NCI-H2029 treated with DMSO at 0.1 percent for 48 hours (cell line): ENCODE measurements at places on chromosomes 7 and 10.
A peak's percentile ranks its signal among the peaks of the same experiment; 100 is the strongest.

- no peak for DNase-seq
These were observed 660 bp downstream of the GALNT17 start for GRCh38 chr7:71132377-71133231.

- DNase-seq: peak; percentile 10
These were observed at the start of gene CSTF2T for GRCh38 chr10:51699475-51700227. Gene CSTF2T, minus strand, starts transcription at chr10:51699595. Its CDS starts 46 bp downstream, at chr10:51699549.

GRCh38 chr7:128741491-128741890 is 2.3 kb downstream of the CALU start:
- no peak for DNase-seq

DNA sequence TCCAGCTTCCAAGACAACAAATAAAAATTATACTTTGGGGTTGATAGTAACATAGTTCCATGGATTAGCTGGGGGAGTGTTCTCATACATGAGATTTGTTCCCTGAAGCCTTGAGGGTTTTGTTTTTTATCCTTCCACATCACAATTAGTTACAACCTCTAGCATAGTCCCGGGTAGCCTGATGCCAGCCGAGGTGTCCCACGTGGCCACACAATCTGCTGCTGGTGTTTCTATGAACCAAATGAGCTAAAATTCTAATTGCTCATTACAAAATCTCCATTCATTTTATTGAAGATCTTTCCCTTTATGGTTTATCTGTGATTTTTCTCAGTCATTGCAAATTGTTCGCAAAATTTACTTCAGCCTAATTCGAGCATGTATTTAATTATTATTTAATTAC is 84.7 kb downstream of the CACNA2D1 start:
- no peak for DNase-seq

GRCh38 chr10:63901881-63902280 is 380.7 kb downstream of the REEP3 start:
- DNase-seq: no peak

DNA sequence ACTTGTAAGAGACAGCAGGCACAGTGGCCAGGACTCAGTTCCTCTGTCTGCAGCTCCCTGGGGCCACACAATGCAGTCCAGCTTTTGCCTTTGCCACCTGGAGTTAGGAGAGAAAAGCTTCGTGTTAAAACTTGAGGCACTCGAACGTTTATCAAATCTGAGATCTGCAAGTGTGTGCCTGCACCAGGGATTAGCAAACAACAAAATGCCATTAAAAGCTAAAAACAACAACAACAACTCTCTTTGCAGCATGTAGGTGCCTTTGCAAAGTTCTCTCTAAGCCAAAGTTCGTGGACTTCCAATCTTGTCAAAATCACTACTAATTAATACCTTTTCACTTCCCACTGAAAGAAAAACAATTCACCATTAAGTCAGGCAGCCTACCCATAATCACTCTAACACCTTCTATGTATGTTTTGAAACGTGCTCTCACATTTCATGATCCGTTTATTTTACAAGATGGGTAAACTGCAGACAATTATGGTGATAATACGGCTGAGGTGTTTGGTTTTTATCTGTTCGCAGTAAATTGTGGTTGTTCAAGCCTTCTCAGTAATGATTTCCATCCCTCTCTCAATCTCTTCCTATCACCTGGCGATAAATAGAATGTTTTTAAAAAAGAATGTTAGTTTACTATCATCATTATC is 36.2 kb upstream of the SDK1 start:
- no peak for DNase-seq

GRCh38 chr7:151416941-151417315 is 7.1 kb upstream of the WDR86 start:
- no peak for DNase-seq

DNA sequence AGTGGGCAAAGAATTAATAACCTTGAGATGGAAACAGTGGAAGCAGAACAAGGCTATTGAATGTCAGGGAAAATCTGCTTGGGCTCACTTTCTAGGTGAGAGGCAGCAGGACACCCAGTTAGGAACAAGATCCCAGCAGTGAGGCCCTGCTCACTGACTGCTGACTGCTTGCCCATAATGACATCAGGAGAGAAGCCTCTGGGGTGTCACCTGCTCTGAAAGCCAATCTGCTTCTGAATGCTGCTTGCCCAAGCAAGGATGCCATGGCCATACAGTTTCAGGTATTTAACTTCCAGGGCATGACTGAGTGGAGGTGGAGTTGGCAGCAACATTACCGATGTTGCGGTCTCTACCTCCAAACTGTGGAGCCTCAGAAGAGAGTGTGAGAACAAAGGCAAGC is 11.7 kb upstream of the WAPL start:
- no peak for DNase-seq

DNA sequence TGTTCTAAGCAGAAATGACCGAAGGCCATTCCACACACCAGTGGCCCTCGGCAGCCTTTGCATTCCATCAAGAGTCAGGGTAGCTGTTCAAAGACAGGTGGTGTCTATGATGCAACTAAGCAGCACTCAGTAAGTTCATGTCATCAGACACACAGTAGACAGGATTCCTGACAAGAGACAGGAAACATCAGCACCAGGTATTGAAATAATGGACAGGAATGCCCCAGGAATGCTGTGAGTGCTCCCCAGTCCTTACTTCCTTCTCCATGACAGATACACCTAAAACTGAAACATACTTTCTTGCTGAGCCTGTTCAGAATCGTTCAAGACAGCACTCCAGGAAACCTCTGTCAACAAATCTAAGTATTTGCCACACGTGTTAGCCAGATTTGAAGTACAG is 204.4 kb downstream of the TPST1 start:
- DNase-seq: no peak

- DNase-seq: no peak
These were observed 296.9 kb downstream of the ETV1 start for GRCh38 chr7:13692548-13692947.

- DNase-seq: no peak
These were observed 15.8 kb downstream of the BTBD16 start for GRCh38 chr10:122286867-122287266.

GRCh38 chr10:97336006-97336405 is 1.5 kb upstream of the FRAT2 start:
- no peak for DNase-seq

DNA sequence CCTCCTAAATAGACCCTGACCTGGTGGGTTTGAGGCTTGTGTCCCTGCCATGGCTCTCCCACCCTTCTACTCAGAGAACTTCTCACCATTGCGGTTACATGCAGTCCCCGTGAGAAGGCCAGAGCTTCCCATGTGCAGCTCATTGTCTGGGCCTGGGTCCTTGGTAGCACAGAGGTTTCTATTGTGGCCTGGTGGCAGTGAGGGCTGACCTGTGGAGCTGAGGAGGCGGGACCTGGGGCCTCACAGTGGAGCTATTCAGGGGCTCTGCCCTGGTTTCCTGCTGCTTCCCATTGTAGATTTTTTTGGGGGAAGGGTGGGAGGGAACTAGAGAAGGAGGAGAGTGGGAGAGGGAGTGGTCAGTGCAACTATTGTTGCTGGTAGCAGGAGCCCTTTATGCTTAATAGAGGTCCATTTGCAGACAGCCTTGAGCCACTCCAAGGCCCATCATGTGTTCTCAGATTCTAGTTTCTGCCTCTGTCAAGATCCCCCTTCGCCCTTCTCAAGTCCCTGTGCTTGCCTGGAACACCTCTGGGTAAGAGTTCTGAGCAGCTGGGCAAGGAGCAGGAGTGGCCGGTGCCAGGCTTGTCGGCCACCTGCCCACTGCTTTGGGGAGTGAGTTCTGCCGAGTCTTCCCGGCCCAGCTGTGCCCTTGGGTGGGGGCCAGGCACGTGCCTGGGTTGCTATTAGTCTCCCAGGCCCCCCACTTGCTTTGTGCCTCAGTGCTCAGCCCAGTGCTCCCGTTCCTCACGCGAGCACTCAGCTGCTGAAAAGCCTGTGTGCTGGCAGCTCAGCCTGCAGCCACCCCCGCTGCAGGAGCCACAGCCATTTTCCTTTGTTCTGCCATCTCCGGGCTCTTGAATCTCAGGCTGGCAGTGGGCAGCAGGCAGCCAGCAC is 10.7 kb downstream of the TSPAN14 start:
- DNase-seq: no peak

GRCh38 chr7:3154317-3154716 is 110.7 kb upstream of the CARD11 start:
- no peak for DNase-seq

DNA sequence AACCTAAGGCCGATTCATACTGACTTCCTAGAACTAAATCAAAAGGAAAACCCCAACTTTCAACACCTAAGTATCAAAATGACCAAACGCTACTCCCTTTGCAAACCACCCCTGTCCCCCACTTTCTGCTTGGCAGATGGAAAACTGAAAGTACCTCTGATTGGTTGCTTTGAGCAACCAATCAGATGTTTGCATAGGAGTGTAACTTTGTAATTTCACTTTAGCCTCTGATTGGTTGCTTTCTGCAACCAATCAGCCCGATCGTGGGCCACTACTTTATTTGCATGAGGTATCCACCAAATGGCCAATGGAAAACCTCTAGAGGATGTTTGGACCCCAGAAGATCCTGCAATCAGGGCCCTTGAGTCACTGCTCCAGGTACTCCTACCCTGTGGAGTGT is 12.3 kb upstream of the SNX10 start:
- DNase-seq: no peak

GRCh38 chr7:108114117-108114841 is 15.9 kb downstream of the LAMB4 start:
- DNase-seq: peak; percentile 35

- no peak for DNase-seq
These were observed 130.4 kb upstream of the HPS1 start for GRCh38 chr10:98577168-98577567.

DNA sequence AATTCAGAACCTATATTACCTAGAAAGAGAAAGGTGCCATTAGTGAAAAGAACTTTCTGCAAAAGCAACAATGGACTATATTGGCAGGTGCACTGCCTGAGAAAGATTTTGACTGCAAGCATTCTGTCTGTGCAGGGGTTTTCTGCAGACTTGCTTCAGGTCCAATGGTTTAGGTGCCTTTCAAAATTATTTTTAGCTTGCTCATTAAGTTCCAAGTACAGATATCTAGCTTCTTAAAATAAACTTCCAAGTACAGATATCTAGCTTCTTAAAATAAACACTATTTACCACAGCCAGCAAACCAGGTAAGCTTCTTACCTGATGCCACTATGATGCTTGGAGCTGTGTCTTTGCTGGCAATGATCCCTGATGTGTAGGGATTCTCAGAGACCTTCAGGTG is 485.2 kb downstream of the SORCS1 start:
- no peak for DNase-seq

DNA sequence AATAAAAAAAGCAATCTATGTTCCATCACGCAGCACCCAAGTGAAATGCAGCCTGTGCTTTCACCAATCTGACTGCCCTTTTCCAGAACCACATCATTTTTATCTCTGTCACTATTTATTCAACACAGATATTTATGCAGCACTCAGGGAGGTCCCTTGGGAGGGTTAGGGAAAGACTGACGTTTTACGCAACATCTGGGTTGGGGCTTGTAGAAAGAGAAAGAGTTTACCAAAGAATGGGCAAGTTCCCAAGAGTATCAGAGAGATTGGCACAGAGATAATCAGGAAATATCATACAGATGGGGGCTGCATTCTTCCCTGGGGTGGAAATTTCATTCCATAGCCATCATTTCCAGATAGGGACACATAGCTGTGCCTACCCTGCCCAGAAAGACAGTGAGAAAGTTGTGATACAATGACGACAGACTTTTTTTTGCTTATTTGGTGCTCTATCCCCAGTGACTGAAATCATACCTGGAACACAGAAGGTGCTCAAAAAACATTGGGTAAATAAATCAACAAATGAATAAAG is 474.2 kb downstream of the CALN1 start:
- DNase-seq: no peak

DNA sequence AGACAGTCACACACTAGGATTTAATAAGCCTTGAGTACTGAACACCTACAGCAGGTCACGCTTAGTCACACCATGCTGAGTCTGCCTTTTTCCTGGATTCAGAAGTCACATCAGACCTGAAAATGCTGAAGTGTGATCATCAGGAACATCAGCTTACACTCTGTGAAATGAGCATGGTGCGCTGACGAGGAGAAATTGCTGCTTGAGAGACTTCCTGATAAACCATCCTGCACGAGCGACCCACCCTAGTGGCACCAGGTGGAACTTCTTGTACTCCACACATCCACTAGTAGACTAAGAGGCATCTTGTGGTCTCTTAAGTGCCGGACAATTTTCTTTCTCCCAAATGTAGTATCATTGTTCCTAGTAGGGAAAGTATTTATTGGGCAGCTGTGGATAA is 51.8 kb upstream of the MRLN start:
- DNase-seq: no peak

DNA sequence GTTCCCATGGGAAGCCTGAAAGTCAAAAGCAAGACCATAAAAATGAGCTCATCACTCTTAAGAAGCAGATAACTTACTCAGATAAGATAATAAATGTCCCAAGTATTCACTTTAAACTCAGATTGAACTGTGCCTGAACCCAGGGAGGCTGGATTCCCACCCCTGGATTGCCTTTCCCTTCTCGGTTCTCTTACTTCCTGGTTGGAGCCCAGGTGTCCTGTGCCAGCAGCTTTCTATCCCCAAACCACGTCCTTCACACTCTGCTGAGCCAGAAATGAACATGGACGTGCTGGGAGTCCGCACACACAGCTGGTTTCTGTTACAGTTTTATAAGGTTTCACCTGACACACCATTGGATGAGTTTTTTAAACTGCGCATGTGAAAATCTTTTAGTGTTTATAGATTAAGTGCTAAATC is 636.2 kb upstream of the IGFBP3 start:
- DNase-seq: peak; percentile 48

DNA sequence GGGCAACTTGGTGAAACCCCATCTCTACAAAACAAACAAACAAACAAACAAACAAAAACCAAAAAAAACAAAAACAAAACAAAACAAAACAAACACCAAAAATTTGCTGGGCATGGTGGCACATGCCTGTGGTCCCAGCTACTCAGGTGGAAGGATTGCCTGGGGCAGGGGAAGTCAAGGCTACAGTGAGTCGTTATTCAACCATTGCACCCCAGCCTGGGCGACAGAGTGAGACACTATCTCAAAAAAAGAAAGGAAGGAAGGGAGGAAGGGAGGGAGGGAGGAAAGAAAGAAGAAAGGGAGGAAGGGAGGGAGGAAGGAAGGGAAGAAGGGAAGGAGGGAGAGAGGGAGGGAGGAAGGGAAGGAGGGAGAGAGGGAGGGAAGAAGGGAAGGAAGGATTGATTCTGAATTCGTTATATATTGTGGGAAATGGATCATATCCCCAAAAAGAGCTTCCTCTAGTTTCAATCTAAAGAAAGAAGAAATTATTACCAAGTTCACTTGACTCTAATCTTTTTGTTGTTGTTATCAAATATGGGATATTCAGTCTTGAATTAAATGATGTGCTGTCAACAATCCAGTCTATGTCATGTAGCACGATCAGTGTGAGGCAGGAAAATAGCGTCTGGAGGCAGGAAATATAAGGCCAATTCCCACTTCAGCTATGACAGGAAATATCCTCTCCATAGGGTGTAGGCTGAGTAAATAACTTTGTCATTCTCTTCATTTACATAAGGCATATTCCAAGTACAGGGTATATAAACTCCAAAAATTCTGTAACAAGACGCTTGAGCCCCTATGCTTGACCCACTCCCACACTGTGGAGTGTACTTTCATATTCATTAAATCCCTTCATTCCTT is 26.2 kb upstream of the TRIM24 start:
- DNase-seq: peak; percentile 35

- no peak for DNase-seq
These were observed 19.4 kb upstream of the AHR start for GRCh38 chr7:17279061-17279460.

GRCh38 chr7:151676759-151677158 is 157.1 kb upstream of the RHEB start:
- DNase-seq: no peak
